ENCODE measurements at places on chromosomes 2 and 18.
A peak's percentile ranks its signal among the peaks of the same experiment; 100 is the strongest.

- DNase-seq = no peak
These were observed 62.5 kb upstream of the RAB27B start for GRCh38 chr18:54765636-54766375.

- peak; percentile 89 for DNase-seq
These were observed 28.4 kb upstream of the PUM2 start for GRCh38 chr2:20378891-20379519.

DNA sequence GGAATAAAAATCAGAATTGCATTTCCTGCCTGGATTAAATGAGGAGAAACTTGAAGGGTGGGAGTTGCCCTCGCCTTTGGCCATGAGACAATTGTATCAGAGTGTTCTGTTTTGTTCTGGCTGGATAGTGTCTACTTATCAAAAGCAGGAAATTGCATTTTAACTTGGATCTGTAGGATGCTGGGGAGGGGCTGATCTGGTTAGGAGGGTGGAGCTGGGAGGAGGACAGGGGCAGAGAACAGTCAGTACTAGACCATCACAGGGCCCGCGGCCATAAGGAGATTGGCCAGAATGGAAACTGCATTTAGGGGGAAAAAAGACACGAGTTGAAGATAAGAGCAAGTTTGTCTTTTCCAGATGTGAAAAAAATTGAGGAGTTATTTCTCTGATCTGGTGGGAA, 199.1 kb upstream of the POU3F3 start:
- peak; percentile 70 for DNase-seq

- no peak for DNase-seq
These were observed 11.1 kb downstream of the TRAK2 start for GRCh38 chr2:201440182-201440581.

DNA sequence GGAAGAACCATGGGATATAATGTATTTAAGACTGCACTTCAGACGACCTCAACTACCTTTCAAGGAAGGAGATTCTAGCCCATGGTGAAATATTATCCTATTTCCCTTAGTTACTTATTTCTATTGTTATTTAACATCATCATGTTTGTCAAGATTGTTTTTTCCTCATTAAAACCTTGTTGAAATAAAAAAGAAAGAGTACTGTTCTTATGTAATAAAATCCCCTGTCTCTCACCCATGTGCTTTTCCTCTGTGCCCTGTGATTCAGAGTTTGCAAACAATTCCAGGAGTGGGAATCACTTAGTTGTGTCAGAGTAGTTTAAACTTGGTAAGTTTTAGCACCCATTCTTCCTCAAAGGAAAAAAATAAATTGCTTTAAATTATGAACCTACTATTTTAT, 43.6 kb downstream of the ERBB4 start:
- no peak for DNase-seq

GRCh38 chr2:178913049-178913441, 105.8 kb upstream of the TTN start:
- DNase-seq = no peak
